ENCODE measurements at places on chromosomes 1 and 21. TPM values are rescaled to one million over a fixed set of nuclear protein-coding genes. Genes with fewer than 3 reads are reported as not detected.

The WDR64 gene
- not detected for total RNA-seq

The PTCH2 gene
- total RNA-seq = 1.4 TPM

The VWA5B1 gene
- total RNA-seq = not detected

GRCh38 chr1:234871710-234872271, 256.8 kb downstream of the TOMM20 start:
- no peak for DNase-seq
- peaks cover 9% of the 10 kb centered on the region for H3K4me1 ChIP-seq
- H3K4me3 ChIP-seq = no peak overlapping the region
- no peak overlapping the region for H3K27ac ChIP-seq
- no peaks in the 10 kb centered on the region for H3K27me3 ChIP-seq

DNA sequence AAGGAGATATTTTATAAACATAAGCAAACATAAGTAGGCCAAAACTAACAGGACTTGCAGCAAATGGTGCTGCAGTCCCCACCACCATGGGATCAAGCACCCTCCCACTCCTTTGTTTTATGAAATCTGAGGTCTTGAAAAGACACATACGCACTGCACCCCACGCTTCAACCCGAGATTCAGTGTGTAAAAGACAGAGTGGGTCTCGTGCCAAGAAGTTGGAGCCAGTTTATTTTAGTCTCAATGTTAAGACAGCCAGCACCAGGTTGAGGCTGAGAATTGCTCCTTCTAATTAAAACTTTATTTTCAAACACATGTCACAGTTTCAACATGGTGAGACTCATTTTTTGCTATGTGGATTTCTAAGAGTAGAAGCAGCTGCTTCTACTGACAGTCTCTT, 139.1 kb upstream of the TIAM1 start:
- DNase-seq = no peak
- H3K36me3 ChIP-seq = no peaks in the 10 kb centered on the region
- H3K27me3 ChIP-seq = peaks cover 7% of the 10 kb centered on the region
- H3K4me3 ChIP-seq = no peak overlapping the region

- H3K27me3 ChIP-seq = peaks cover 30% of the 10 kb centered on the region
- H3K27ac ChIP-seq = no peak within 1 kb of the TSS
- no peak within 1 kb of the TSS for H3K4me3 ChIP-seq
- no peaks in the 10 kb centered on the region for H3K36me3 ChIP-seq
- peaks cover 14% of the 10 kb centered on the region for H3K4me1 ChIP-seq
These were observed at the start of gene NCMAP for GRCh38 chr1:24555591-24556413. NCMAP (plus strand) TSS chr1:24556087; CDS start chr1:24595431, 39,344 bp downstream.
